Posterior cingulate gyrus (tissue), 11 donors: ENCODE measurements at places on chromosomes 6 and 20.

DNA sequence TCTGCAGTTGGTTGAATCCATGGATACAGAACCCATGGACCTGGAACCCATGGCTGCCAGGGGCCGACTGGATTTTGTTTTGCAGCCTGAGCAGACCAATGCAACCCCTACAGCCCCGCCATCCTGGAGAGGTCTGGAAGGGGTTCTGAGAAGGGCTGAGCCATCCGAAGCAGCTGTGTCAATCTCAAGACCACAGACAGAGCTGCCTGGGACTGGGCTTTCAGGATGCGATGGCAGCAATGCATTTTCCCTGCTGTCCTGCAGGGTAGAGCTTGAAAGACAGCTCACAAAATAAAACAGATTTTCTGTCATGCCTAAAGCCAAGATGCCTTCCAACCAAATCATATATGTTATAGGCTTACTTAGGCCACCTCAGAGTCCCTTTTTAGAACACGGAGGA, 125.8 kb upstream of the NXT1 start:
- no peak for DNase-seq

GRCh38 chr6:113856625-113857555, at the start of gene MARCKS:
TSS of gene MARCKS (plus strand) at chr6:113857345. CDS start at chr6:113857746, 401 bp downstream.
- DNase-seq, result peak; percentile 78

DNA sequence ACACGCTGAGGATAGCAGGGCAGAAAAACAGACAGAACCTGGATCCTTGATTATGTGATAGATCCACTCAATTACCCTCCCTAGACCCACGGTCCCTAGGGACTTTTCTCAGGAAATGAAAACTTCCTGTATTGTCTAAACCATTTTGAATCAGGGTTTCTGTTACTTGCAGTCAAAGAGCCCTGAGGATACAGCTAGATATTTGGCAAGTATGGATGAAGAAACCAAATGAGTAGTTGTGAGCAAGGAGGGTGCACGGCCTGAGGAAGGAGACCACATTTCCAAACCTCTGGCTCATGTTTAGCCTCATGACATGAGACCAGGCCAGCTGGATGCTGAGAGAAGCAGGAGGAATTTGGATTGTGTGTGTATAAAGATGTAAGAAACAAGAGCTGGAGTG, 91.6 kb downstream of the MRPL14 start:
- DNase-seq, result no peak

- DNase-seq, result no peak
Observed at GRCh38 chr6:139109558-139109957, 25.3 kb upstream of the HECA start.

DNA sequence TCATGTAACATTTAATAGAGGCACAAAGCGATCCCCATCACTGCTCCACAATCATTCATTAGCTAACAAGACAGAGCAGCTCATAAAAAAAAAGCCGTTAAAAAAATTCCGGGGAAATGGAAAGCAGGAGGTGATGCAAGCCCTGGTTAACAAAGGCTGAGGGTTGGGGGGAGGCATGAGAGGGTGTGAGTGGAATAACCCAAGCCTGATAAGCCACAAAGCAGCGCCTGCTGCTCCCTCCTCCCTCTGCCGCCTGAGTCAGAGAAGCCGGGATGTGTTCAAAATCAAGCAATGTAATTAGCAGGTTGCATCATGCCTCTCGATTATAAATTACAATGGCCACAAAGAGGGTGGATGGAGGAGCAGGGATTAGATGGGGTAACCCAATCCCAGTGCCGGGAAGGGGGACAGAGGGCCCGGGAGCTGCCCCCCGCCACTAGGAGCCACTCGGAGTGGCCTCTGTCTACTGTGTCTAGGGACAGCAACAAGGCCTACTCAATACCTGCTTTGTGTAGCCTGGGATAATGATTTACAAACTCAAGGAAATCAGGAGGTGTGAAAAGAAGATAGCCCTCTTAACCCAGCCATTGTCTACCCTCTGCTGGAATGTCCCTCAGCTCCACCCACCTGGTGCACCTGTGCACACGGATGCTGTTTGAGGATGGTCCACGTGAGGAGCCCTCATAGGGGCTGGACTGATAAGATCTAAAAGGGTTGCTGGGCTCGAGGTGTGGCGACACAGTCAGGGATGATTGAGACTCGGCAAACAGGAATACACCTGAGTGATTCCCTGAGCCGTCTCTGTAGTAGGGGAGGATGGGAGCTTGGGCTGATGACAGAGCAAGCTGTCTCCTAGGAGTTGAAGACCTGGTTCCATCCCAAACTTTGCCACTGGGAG, 156.9 kb downstream of the VEGFA start:
- DNase-seq, result no peak

DNA sequence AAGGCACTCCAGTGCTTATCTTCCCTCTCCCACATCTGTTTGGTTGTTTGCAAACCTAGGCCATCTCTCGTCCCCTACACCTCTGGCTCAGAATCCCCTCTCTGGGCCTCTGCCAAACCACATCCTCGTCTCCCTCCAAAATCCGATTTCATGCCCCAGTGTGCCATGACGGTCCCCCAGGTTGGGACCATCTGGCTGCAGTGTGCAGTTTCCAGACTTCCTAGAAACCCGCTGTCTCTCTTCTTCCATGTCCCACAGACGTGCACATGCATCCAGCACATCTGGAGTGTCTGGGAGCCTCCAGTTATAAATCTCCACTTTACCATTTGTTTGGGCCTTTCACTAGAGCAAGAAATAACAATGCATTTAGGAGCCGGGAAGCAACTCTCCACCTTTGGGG, 316.2 kb downstream of the KIF16B start:
- no peak for DNase-seq
